Esophagus squamous epithelium (tissue), 5 donors: ENCODE measurements at places on chromosomes 2 and 18. TPM values are rescaled to one million over a fixed set of nuclear protein-coding genes. Genes with fewer than 3 reads are reported as not detected.

The FOXI3 gene
- not detected for total RNA-seq

The HS1BP3 gene
- total RNA-seq, result 7.9 TPM

The CDH19 gene
- total RNA-seq, result 0.57 TPM

The C18orf54 gene
- total RNA-seq, result 1.6 TPM

The SAP130 gene
- 6.5 TPM for total RNA-seq

The VWA3B gene
- not detected for total RNA-seq

- peaks cover 8% of the 10 kb centered on the region for H3K4me1 ChIP-seq
- H3K27me3 ChIP-seq, result no peaks in the 10 kb centered on the region
- no peak overlapping the region for H3K27ac ChIP-seq
- DNase-seq, result no peak
- H3K4me3 ChIP-seq, result no peak overlapping the region
- H3K36me3 ChIP-seq, result no peaks in the 10 kb centered on the region
These were observed 255.6 kb downstream of the OSR1 start for GRCh38 chr2:19102696-19103423.

- H3K27me3 ChIP-seq, result no peaks in the 10 kb centered on the region
- DNase-seq, result no peak
- no peak overlapping the region for H3K4me3 ChIP-seq
- H3K36me3 ChIP-seq, result no peaks in the 10 kb centered on the region
- peak overlapping the region; percentile 27 for H3K27ac ChIP-seq
These were observed 22.8 kb upstream of the RUFY4 start for GRCh38 chr2:218046238-218046637.

DNA sequence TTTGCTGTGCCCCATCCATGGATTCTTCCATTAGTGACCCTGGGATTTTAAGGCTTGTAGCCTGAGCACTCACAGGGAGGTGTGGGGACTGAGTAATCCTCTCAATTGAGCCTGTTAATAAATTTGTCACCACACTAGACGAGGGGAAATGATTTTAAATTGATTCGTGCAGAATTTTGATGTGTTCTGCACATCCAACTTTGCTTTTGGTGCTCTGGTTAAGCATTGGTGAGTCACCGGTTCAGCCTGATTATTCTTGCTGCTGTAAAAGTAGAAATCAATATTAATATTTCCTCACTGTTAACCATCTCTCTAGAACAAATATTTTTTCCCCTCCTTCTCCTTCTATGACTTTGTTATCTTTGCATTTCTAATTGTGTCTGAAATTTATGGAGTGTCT is 482.0 kb downstream of the TSN start:
- H3K27ac ChIP-seq, result no peak overlapping the region
- H3K4me3 ChIP-seq, result no peak overlapping the region
- no peaks in the 10 kb centered on the region for H3K27me3 ChIP-seq
- no peaks in the 10 kb centered on the region for H3K4me1 ChIP-seq
- DNase-seq, result no peak
- H3K36me3 ChIP-seq, result no peaks in the 10 kb centered on the region

GRCh38 chr18:8623549-8624106 is 14.4 kb downstream of the RAB12 start:
- H3K4me1 ChIP-seq, result peaks cover 16% of the 10 kb centered on the region
- H3K36me3 ChIP-seq, result peaks cover 40% of the 10 kb centered on the region
- H3K27me3 ChIP-seq, result no peaks in the 10 kb centered on the region
- DNase-seq, result no peak
- H3K4me3 ChIP-seq, result no peak overlapping the region

DNA sequence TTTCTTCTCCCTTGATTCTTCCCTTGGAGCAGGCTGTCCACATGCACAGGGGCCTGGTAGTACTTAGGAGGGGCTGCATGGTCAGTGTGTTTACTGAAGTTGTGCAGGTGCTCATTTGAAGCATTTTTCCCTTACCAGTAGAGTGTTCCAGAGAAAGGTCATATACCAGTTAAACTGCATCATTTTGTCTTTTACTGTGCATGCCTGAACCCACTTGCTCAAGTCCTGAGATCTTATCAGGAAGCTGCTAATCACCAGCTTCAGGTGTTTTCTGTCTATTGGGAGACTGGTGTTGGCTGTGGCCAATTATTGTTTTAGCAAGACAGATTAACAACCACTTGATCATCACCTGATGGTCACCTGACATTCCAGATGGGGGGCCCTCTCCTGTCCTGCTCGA is 676.6 kb downstream of the DPP10 start:
- H3K4me1 ChIP-seq, result no peaks in the 10 kb centered on the region
- DNase-seq, result no peak
- no peak overlapping the region for H3K4me3 ChIP-seq
- H3K27ac ChIP-seq, result no peak overlapping the region
- no peaks in the 10 kb centered on the region for H3K27me3 ChIP-seq

DNA sequence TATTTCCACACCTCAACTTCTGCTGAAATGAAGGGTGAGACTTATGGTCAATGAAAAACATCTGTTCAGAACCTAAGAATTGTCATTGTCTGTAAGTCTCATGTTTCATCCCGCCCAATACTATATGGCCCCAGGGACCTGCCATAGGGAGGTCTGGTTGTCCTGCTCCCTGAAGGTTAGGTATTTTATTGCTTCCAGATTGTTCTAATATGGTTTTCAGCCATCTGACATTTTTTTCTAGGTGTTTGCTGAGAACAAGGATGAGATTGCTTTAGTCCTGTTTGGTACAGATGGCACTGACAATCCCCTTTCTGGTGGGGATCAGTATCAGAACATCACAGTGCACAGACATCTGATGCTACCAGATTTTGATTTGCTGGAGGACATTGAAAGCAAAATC is 7.3 kb downstream of the XRCC5 start:
- H3K27ac ChIP-seq, result no peak overlapping the region
- H3K4me1 ChIP-seq, result peaks cover 1% of the 10 kb centered on the region
- H3K27me3 ChIP-seq, result no peaks in the 10 kb centered on the region
- no peak overlapping the region for H3K4me3 ChIP-seq

GRCh38 chr18:44789710-44790109 is 109.0 kb downstream of the SETBP1 start:
- H3K27ac ChIP-seq, result peak overlapping the region; percentile 68
- peak overlapping the region; percentile 3 for H3K4me3 ChIP-seq
- peaks cover 19% of the 10 kb centered on the region for H3K4me1 ChIP-seq
- no peak for DNase-seq
- no peaks in the 10 kb centered on the region for H3K36me3 ChIP-seq
- no peaks in the 10 kb centered on the region for H3K27me3 ChIP-seq
